Heart right ventricle (tissue), 16 donors: ENCODE measurements at places on chromosomes 7 and 10. TPM values are rescaled to one million over a fixed set of nuclear protein-coding genes. Genes with fewer than 3 reads are reported as not detected.

STRIP2 gene
- total RNA-seq = 29.9 TPM

GIMAP8 gene
- total RNA-seq = 16.6 TPM

TFPI2 gene
- total RNA-seq = 2.1 TPM

RBP4 gene
- total RNA-seq = 0.42 TPM

CRPPA gene
- total RNA-seq = 5.8 TPM

SUV39H2 gene
- total RNA-seq = 7.3 TPM

- H3K27me3 ChIP-seq = no peaks in the 10 kb centered on the region
- no peak overlapping the region for H3K4me3 ChIP-seq
- H3K27ac ChIP-seq = no peak overlapping the region
- peaks cover 3% of the 10 kb centered on the region for H3K4me1 ChIP-seq
- DNase-seq = no peak
Measured at GRCh38 chr7:105346593-105347322, 42.0 kb downstream of the SRPK2 start.

GRCh38 chr7:22561321-22561811, 61.4 kb upstream of the STEAP1B start:
- H3K27ac ChIP-seq = peak overlapping the region; percentile 87
- peak; percentile 86 for DNase-seq
- H3K4me3 ChIP-seq = no peak overlapping the region
- peaks cover 63% of the 10 kb centered on the region for H3K4me1 ChIP-seq

- H3K4me3 ChIP-seq = no peak overlapping the region
- no peaks in the 10 kb centered on the region for H3K36me3 ChIP-seq
- H3K4me1 ChIP-seq = peaks cover 5% of the 10 kb centered on the region
- no peaks in the 10 kb centered on the region for H3K27me3 ChIP-seq
Measured at GRCh38 chr10:67783606-67784294, 54.2 kb downstream of the DNAJC12 start.

GRCh38 chr10:3763852-3764625, 21.0 kb downstream of the KLF6 start:
- H3K36me3 ChIP-seq = no peaks in the 10 kb centered on the region
- DNase-seq = no peak
- H3K27ac ChIP-seq = no peak overlapping the region
- H3K4me1 ChIP-seq = peaks cover 6% of the 10 kb centered on the region

DNA sequence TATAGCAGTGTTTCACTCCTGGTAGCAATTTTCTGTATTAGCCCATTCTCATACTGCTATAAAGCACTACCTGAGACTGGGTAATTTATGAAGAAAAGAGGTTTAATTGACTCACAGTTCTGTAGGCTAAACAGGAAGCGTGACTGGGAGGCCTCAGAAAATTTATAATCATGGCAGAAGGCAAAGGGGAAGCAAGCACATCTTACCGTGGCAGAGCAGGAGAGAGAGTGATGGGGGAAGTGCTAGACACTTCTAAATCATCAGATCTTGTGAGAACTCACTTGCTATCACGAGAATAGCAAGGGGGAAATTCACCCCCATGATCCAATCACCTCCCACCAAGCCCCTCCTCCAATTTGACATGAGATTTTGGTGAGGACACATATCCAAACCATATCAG, 131.6 kb upstream of the EFCAB10 start:
- H3K27ac ChIP-seq = no peak overlapping the region
- H3K4me3 ChIP-seq = no peak overlapping the region
- H3K36me3 ChIP-seq = no peaks in the 10 kb centered on the region
- no peaks in the 10 kb centered on the region for H3K27me3 ChIP-seq

DNA sequence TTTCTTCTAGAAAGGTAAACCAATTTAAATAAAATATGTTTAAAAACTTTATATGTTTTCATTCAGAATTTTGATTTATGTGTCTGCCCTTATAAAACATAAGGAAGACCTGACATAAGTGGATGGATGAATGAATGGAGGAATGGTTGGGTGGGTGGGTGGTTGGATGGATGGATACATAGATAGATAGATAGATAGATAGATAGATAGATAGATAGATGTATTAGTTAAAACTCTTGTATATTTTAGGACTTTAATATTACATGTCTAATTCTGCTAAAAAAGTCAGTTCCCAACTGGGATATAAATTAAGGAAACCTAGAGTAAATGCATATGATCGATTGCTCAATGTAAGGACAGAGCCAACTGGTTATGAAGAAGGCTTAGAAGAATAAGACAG, 156.3 kb upstream of the WNT16 start:
- no peak overlapping the region for H3K27ac ChIP-seq
- DNase-seq = no peak
- no peaks in the 10 kb centered on the region for H3K27me3 ChIP-seq
- H3K36me3 ChIP-seq = no peaks in the 10 kb centered on the region
- H3K4me3 ChIP-seq = no peak overlapping the region

DNA sequence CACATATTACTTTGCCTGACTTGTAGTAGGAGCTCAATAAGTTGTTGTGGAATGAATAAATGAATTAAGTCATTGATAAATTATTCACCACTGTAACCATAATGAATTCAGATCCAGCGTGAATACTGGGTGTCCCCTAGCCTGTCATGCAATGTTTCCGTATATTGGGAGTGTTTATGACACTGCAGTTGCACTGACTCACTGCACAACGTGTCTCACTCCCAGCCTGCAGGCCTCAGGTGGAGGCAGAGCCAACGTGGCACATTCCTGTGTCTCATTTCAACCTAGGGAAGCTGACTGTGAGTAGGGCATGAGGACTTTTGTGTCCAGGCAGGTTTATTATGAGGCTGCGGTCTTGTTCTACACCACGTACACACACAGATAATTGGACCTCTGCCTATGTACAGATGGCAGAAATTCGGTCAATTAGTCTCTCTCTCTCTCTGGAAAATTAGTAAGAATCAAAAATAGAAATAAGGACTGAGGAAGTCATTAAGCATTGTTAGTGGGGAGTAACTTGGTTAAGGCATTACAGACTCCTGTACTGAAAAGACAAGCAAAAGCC, 299.1 kb upstream of the IGFBP3 start:
- no peak for DNase-seq
- H3K27ac ChIP-seq = no peak overlapping the region
- no peaks in the 10 kb centered on the region for H3K27me3 ChIP-seq

DNA sequence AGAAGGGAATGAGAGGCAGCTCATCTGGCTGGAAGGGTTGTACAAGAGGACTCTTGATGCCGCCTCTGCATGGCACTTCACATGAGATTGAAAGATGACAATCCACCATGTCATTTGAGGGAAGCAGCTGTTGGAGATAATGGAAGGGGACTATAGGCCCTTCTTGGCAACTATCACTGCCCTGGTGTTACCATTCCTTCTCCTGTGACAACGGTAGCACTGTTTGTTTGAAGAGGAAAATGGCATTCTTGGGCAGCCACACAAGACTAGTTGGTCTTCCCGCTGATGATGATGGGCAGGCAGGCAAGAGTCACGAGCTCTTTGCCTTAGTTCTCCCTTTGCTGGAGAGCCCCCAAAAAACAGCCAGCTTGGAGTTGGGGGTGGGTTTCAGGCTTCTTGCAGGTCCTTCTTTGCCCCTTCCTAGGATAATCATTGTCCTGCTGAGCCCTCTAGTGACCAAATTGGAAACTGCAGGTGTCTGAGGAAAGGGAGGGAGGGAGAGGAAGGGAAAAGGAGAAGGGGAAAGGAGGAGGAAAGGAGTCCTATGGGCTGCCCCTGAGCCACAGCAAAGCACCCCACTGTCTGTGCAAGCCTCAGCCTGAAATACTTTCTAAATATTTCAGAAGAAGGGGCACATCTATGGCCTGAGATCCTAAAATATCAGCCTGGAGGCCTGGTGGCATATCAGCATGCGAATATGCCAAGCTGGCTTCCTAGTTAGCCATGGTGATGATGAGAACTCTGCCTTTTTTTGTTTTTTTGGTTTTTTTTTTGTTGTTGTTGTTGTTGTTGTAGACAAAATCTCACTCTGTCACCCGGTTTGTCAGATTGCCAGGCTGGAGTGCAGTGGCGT, 165.6 kb upstream of the KMT2E start:
- H3K4me3 ChIP-seq = no peak overlapping the region
- H3K27me3 ChIP-seq = no peaks in the 10 kb centered on the region
- peak; percentile 54 for DNase-seq
- no peak overlapping the region for H3K27ac ChIP-seq
- H3K4me1 ChIP-seq = no peaks in the 10 kb centered on the region

- no peak overlapping the region for H3K27ac ChIP-seq
- peak; percentile 76 for DNase-seq
- no peaks in the 10 kb centered on the region for H3K36me3 ChIP-seq
- H3K27me3 ChIP-seq = no peaks in the 10 kb centered on the region
- peaks cover 8% of the 10 kb centered on the region for H3K4me1 ChIP-seq
Measured at GRCh38 chr10:24360282-24361127, 151.6 kb downstream of the KIAA1217 start.

DNA sequence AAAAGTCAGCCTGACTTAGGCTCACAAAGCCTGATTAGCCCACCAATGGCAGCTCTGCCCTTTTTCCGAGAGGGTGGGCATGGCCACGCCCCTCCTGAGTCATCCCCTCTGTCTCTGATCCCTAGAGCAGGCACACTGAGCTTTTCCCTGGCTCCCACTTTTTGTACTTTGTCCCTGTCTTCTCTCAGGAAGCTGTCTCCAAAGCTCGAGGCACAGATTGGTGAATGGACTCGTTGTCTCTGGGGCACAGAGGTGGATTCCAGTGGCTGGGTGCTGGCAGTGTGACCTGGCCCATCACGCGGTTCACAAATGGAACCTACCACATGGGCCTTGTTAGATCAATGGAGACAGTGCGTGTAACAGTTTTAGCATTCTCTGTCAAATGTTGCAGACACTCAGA, 313.5 kb downstream of the WDR37 start:
- no peak overlapping the region for H3K27ac ChIP-seq
- H3K4me3 ChIP-seq = no peak overlapping the region
- DNase-seq = no peak
- no peaks in the 10 kb centered on the region for H3K36me3 ChIP-seq
- peaks cover 6% of the 10 kb centered on the region for H3K27me3 ChIP-seq

DNA sequence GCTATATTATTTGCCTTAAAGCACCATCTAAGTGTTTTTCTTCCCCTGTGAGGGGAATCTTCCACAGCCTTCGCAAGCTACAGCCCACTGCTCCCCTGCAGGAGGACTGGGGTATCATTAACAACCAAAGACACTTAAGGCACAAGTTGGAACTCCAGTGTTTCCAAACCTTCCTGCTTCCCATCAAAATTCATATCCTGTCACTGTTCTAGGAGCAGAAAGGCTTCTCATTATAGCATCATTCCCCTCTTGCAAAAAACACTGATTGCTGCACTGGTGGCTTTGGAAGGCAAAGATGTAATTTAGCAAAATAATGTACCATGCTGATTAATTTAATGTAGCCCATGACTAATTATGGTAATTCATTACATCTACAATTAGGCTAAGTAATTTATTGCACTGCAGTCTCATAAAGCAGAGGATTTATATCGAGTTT, 207.2 kb downstream of the SKAP2 start:
- no peak overlapping the region for H3K27ac ChIP-seq
- peaks cover 7% of the 10 kb centered on the region for H3K4me1 ChIP-seq
- no peaks in the 10 kb centered on the region for H3K36me3 ChIP-seq
- H3K27me3 ChIP-seq = peaks cover 58% of the 10 kb centered on the region

DNA sequence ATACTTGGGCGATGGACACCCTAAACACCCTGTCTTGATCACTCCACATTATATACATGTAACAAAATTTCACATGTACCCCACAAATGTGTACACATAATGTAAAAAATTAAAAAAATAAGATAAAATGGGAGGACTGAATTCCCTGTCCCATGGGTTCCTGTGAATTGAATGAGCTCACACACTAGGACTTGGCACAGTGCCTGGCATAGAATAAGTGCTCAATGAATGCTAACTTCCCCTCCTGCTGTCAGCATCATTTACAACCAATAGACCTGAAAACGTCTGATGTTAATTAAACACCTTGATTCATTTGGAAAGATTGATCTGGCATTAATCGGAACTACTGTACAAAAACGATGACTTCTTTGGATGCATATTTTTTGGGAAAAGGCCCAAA, 117.3 kb upstream of the ZNF438 start:
- DNase-seq = no peak
- no peaks in the 10 kb centered on the region for H3K36me3 ChIP-seq
- peaks cover 68% of the 10 kb centered on the region for H3K4me1 ChIP-seq
- H3K27ac ChIP-seq = no peak overlapping the region

- DNase-seq = no peak
- no peaks in the 10 kb centered on the region for H3K36me3 ChIP-seq
- no peaks in the 10 kb centered on the region for H3K27me3 ChIP-seq
- H3K4me3 ChIP-seq = no peak overlapping the region
- no peaks in the 10 kb centered on the region for H3K4me1 ChIP-seq
- H3K27ac ChIP-seq = no peak overlapping the region
Measured at GRCh38 chr10:16195894-16196293, 240.9 kb upstream of the PTER start.

DNA sequence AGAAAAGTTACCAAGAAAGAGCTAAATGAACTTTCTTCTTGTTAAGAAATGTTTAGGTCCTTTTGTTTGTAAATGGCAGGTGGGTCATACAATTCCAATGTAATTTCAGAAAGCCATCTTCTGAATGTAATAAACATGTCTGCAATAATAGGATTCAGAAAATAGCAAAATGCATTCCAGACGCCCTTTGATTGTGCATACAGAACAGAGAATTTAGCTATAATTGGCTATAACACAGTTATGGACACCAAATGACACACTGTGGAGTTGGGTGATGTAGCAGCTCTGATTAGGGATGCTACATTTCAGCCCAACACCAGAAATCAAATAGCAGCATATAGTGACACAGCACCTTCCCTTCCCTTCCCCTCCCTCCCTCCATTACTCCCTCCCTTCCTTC, 240.8 kb downstream of the SNX10 start:
- H3K27ac ChIP-seq = no peak overlapping the region
- DNase-seq = no peak
- H3K27me3 ChIP-seq = peaks cover 44% of the 10 kb centered on the region
- H3K36me3 ChIP-seq = no peaks in the 10 kb centered on the region
- no peaks in the 10 kb centered on the region for H3K4me1 ChIP-seq

DNA sequence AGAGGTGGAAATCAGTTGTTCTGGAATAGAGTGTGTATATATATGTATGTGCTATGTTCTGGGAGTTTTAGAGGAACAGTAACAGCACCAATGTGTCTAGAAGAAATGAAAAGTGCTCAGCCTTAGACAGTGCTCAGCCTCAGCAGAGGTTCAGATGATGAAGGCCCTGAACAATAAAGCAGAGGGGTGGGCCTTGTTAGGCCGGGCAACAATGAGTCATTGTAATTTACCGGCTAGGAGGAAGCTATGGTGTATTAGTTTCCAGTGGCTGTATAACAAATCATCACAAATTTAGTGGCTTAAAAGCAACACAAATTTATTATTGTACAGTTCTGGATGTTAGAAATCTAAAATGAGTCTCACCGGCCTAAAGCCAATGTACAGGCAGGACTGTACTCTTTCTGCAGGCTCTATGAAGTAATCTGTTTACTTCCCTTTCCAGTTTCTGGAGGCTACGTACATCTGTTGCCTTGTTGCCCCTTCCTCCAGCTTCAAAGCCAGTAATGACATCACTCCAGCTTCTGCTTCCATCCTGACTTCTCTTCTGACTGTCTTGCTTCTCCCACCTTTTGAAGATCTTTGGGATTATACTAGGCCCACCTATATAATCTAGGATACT, 84.6 kb downstream of the CH25H start:
- no peak overlapping the region for H3K4me3 ChIP-seq
- H3K4me1 ChIP-seq = no peaks in the 10 kb centered on the region
- H3K36me3 ChIP-seq = no peaks in the 10 kb centered on the region
- H3K27me3 ChIP-seq = peaks cover 7% of the 10 kb centered on the region

GRCh38 chr10:88253128-88253527, 330.0 kb downstream of the RNLS start:
- H3K4me3 ChIP-seq = no peak overlapping the region
- peak overlapping the region; percentile 19 for H3K27ac ChIP-seq
- DNase-seq = no peak
- H3K36me3 ChIP-seq = no peaks in the 10 kb centered on the region
- no peaks in the 10 kb centered on the region for H3K4me1 ChIP-seq
